Occipital lobe (tissue), 3 donors: ENCODE measurements at places on chromosomes 7 and 10.

DNA sequence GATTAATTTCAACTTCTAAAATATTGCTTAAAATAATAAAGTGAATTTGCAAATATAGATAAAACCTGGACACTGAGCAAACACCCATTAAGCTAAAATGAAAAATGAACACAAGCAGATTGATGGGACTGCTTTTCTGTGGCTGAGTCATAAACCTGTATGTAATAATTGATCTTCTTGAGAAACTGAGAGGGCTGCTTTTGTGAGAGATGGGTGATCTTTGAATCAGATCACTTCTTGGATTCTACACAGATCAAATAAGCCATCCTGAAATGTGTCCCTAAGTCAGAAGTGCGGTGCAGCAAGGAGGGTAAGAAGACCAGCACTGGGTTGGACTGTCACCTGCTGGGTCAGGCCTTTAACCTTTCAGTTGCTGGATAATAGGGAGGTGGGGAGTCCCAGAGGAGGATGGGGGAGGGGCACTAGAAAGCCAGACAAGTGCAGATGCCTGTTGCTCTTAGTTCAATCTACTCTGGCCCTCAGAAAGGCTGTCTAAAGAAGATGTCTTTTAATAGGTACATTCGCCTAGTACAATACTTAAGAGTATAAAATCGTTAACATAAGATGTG, 178.2 kb upstream of the NAMPT start:
- DNase-seq, result no peak

GRCh38 chr10:107727767-107728317, 563.3 kb upstream of the SORCS1 start:
- DNase-seq, result no peak

DNA sequence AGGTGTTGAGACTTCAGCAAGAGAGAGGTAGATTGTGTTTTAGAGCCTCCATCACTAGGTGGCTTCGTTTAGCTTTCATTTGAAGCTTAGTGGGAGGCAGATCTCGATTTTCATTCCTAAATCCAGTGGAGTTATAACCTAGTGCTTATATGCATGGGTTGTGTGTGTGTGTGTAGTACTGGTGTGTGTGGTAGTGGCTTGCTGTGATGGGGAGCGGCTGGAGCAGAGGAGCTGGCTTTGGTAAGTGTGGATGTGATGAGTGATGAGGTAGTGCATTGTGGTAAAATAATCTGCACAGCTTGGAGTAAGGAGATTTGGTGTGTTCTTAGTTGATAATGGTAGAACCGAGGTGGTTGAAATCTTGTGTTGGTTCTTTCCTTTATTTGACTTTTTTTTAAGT, 43.2 kb downstream of the AP3M1 start:
- no peak for DNase-seq

- DNase-seq, result no peak
Measured at GRCh38 chr7:129168231-129169021, 20.0 kb upstream of the SMO start.

DNA sequence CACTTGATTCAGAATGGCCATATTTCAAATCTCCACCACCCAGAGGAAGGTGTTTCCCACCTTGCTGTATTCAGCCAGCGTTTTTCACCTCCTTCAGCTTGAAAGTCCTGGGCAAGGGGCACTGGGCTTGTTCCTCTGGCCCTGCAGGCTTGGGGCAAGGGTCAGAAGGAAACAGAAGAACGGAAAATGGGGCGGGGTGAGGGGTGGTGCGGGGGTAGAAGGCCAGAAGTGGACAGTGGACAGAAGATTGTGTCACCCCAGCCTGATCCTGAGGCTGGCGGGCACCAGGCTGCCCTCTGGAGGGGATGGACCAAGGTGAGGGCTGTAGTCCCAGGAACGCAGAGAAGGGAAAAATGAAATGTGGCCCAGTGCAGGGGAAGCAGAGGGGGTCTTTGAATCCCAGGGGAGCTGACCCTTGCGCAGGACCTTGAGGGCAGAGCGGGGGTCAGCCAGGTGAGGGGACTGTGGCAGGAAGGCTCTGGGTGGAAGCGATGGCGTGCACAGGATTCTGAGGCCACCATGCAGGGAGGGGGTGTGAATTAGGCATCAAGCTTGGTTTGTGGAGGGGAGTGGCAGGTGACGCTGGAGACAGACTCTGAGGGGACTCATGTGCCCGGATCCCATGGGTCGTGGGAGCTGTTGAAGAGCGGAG, 23.0 kb downstream of the TMEM120A start:
- DNase-seq, result no peak

GRCh38 chr10:99062591-99062990, 173.1 kb downstream of the HPSE2 start:
- DNase-seq, result no peak

- no peak for DNase-seq
Measured at GRCh38 chr10:131731780-131732630, 168.8 kb upstream of the PPP2R2D start.

DNA sequence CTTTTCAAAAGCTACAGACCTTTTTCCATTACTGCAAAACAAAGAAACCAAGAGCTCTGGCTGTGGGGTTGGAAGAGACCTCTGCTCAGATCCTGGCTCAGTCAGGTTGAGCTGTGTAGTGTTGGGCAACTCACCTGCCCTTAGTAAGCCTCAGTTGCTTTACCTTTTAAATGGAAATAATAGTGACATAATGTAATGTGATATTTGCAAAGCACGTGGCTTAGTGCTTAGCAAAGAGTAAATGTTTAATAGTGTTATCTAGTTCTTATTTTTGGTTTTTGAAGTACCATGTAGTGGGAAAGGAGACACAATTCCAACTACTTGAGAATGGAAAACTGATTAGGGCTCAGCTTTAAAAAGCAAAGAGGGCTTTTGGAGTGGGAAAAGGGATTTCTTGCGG, 100.2 kb downstream of the SVIL start:
- DNase-seq, result no peak

DNA sequence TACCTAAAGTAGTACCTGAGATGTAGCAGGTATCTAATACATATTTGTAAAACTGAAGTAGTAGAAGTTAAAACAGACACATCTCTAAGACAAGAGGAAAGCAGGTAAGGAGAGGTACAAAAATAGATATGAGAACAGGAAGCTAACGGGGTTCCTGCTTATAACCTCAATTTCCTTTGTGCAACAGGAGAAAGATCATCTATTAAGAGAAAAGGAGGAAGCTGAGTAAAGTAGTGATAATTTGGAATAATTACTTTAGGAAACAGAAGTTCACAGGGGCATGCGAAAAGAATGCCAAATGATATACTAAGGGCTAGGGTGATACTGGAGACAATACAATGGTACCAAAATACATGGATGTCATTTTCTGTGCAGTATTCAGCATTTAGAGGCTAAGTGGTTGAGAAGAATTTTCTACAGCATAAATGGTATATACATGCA, 108.7 kb downstream of the NRBF2 start:
- no peak for DNase-seq

- DNase-seq, result no peak
Measured at GRCh38 chr7:87591211-87591610, 9.5 kb downstream of the ABCB1 start.

- DNase-seq, result no peak
Measured at GRCh38 chr7:70177166-70177565, 578.9 kb downstream of the AUTS2 start.

DNA sequence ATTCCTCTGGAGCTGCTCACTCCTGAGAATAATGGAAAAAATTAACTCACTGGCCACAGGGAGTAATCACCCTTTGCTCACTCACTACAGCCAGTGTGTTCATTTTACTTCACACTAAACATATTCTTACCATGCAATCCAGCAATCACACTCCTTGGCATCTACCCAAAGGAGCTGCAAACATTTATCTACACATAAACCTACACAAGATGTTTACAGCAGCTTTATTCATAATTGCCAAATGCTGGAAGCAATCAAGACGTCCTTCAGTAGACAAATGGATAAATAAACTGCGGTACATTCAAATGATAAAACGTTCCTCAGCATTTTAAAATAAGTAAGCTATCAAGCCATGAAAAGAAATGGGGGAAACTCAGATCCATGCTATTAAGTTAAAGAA, 34.2 kb upstream of the POM121L12 start:
- DNase-seq, result no peak

GRCh38 chr10:26566525-26567350, 128.6 kb downstream of the APBB1IP start:
- DNase-seq, result no peak

- no peak for DNase-seq
Measured at GRCh38 chr7:133551466-133551865, 298.6 kb downstream of the EXOC4 start.

GRCh38 chr10:11295492-11295891, 277.8 kb downstream of the CELF2 start:
- no peak for DNase-seq
